Hepatocyte (in vitro differentiated cells): ENCODE measurements at places on chromosomes 1 and 21.

DNA sequence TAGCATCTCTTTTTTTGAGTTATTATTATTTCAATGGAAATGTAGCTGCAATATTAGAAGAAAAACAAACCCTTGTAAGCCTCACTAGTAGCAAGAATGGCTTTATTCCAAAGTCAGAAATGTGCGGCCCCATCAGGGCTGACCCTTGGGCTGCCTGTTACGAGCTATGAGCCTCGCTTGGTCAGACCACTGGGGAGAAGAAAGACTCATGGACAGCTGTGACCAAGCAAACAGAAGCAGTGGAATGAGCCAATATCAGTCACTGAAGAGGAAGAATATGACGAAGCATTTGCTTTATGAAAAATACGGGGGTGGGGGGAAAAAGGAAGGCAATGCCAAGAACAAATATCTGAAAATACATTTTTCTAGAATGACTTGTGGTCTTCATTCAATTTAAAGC lies 504.5 kb downstream of the LMO4 start:
- DNase-seq: no peak

DNA sequence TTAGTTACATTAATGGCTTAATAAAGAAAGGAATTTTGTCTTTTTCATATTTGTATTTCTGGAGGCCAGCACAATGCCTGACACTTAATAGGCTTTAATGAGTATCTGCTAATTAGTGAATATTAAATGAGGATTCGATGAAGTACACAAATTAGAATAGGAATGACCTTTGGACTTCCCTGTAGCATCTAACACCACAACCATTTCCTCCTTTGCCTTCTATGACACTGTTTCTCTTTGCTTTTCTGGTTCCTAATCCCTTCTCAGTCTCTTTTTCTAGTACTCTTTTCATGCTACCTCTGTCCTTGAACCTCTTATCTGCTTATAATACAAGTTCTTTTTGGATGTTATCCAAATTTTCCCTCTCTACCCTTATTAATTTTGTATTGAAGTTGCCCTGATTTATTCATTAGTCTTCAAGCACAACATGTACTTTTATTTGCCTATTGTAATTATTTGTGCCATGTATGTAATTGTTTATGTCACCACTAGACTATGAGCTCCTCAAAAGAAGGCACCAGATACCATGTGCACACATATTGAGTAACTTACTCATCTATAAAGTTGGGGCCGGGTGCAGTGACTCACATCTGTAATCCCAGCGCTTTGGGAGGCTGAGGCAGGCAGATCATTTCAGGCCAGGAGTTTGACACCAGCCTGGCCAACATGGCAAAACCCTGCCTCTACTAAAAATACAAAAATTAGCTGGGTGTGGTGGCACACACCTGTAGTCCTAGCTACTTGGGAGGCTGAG lies 23.8 kb downstream of the RPS27 start:
- DNase-seq: no peak

DNA sequence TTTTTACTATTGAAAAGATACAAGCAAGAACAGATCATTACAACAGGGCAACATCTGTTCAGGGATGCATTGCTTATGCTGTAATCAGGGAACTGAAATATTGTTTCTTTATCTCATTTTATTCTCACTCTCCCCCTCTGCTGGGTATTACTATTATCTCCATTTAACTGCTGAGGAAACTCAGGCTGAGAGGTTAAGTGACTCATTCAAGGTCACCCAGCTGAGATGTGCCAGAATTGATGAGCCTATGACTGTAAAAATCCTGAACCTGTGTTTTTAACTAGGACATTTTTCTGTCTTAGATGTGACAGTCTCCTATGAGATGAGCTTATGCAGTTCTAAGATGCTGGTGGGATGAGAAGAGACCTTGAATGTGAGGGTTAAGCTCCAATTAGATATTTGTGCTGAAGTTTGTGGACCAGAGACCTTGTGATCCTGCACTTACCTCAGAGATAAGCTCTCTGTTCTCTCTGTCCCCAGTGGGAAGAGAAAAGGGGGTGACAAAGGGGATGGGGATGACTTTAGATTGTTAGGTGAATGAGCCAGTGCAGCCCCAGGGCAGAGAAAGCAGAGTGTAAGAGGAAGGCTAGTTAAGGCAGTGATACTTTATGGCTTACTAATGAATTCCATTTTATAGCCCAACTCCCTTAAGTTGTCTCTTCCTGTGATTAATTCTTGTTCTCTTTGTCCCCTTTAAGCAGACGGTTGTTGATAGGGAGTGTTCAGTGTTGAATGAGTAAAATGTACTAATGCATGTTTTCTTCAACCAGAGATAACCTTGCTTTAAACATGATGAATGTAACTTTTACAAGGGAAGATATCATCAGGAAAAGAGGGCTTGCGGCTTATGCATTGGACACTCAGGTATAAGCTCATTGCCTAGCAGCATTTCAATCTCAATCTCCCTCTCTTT lies 111.4 kb downstream of the HLX start:
- DNase-seq: no peak

- no peak for DNase-seq
Observed at GRCh38 chr1:14083706-14084105, 383.7 kb downstream of the PRDM2 start.

- peak; percentile 17 for DNase-seq
Observed at GRCh38 chr1:39238476-39238875, 34.0 kb downstream of the MACF1 start.

DNA sequence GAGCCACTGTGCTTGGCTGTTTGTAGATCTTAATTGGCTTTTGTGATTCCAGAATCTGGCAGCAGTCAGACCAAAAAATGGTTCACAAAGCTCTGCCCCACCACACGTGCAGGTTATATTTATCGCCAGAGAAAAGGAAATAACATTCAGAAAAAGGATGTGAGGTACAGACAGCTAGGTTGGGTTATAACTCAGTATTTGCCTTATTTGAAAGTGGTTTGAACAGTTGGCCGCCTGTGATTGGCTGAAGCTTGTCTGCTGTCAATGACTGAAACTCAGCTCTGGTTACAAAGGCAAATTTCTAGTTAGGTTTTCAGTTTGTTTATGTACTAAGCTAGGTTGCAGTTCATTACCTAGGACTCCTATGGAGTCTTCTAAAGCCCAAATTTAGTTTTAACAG lies 9.6 kb downstream of the SH3BGR start:
- no peak for DNase-seq

- DNase-seq: no peak
Observed at GRCh38 chr1:41679531-41679930, 195.0 kb upstream of the EDN2 start.

DNA sequence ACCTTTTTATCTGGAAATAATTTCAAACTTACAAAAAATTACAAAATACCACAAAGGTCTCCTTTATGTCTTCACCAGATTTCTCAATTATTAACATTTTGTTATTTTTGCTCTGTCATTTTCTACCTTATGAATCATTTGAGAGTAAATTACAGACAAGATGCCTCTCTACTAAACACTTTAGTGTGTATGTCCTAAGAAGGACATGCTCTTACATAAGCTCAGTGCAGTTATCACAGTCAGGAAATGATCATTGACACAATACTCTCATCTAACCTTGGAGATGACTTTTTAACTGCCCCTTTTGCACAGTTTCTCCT lies 378.9 kb upstream of the RUNX1 start:
- no peak for DNase-seq

DNA sequence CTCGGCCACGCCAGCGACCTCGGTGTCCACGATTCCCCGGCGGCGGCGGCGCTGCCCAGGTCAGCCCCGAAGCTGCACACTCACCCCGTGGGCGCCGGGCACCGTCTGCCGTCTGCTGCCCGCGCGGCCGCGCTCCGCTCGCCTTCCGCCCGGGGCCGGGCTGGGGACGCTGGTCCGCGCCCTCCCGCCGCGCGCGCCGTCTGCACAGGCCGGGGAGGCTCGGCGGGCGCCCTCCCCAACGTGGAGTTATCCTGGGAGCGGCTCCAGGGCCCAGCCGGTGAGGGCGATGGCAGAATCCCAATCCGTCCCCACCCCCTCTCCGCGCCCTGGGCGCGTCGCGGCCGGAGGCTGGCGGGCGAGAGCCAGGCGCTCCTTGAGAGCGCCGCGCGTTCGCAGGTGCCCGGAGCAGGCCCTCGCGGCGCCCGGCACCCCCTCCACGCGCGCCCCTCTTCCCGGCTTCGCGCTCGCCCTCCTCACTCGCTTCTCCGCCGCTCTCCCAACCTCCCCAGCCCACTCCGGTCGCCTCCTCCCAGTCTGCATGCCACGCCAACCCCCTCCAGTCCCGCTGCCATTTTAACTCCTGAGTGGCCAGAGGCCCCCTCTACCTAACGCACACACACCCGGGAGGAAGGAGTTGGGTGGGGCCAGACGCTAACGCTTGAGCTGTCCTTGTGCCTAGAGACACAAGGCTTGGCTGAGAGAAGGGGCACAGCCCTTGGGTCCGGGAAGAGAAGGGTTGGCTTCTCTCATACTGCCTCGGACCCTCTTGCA lies at the start of gene LRRN2:
TSS of gene LRRN2 (minus strand) at position 503 of the 771 bp plus-strand sequence. CDS start 65,746 bp downstream, outside the sequence.
- DNase-seq: peak; percentile 37

DNA sequence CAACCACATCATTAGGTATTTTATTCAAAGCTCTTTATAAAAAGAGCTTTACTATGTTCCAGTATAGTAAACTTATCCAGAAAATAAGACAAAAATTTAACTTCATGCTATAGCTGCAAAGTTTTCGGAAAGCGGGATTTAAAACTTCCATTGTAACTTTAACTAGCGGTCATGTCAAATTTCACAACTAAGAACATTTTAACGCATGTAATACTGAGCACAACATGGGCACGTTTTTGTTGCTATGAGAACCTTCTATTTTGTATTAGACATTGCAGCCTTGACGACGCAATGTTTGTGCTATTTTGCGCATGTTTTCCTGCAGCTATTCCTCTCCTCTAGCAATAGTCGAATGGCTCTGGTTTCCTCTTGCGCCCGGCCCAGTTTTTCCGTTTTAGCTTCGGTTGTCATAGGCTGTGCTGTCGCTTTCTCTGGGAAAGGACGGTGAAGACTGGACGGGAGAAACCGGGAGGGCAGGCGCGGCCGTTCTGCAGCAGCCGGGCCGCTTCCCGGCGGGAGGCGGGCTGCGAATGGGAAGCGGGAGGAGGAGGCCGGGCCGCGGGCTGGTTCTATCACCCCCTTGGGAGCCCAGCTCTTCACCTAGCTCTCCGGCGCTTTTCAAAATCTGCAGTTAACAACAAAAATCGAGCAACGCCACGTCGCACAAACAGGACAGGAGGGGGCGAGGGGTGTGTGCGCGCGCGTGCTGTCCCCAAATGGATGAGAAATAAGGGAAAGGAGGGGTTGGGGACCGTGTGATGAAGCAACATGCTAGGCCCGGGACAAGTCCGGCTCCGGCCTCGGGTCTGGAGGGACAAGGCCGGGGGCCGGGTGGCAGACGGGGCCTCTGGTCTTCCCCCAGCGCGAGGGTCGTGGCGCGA lies 105.3 kb upstream of the HNRNPU start:
- DNase-seq: peak; percentile 85

DNA sequence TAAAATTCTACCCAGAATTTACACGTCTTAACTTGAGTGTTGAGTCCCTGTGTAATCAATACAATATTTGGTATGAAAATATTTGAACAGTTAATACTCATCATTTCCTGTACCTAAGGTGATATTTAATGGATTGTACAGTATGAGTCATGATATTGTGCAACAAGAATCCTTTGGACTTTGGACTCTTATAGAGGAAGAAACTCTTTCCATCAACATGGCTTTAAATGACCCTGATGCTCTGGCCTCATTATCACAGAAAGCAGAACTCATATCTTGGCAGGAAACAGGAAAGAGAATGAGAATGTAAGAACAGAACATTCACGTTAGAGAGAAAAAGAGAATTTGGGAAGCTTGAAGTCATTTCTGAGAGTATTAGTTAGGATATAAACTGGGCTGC lies 168.8 kb upstream of the B3GALT2 start:
- DNase-seq: peak; percentile 64

- DNase-seq: no peak
Observed at GRCh38 chr1:213457733-213458132, 406.7 kb downstream of the RPS6KC1 start.

DNA sequence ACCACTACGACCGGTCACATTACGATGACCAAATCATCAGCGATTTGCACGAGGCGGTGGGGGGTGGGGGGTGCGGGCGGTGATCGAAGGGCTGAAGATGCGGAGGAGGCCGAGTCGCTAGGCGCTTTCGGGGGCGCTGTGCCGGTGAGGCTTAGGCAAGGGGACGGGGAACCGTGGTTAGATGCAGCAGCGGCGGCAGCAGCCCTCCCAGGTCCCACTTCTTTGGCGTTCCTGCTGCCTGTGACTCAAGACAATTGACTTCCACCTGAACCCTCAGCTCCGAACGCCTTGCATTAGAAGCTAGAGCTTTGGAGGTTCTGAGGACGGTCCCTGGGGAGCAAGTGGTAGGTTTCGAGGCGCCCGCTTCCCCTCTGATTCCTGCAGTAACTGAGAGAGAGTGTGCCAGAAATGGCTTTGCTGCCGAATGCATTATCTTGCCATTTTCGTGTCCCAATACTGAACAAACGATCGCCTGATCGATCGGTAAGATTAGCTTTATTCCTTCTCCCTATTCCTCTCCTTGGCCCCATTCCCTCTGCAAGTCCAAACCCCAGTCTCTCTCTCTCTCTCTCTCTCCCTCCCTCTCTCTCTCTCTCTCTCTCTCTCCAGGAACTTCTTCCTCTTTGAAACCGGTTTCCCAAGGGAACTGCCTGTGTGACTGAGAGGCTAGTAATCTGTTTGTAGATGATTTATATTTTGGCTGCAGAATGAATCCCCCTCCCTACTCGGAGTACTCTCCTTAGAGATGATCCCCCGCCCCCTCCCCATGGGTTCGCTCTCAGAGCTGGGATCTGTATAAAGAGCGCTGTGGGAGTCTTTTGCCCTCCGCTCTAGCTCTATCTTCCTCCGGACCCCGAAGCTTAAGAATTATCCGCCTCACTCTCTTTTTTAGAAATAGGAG lies 735 bp upstream of the BRINP3 start:
- DNase-seq: peak; percentile 46

GRCh38 chr1:219927956-219928790 lies at the start of gene SLC30A10:
TSS of gene SLC30A10 (minus strand) at chr1:219928557. CDS start at chr1:219928440, 117 bp downstream.
- DNase-seq: peak; percentile 78

DNA sequence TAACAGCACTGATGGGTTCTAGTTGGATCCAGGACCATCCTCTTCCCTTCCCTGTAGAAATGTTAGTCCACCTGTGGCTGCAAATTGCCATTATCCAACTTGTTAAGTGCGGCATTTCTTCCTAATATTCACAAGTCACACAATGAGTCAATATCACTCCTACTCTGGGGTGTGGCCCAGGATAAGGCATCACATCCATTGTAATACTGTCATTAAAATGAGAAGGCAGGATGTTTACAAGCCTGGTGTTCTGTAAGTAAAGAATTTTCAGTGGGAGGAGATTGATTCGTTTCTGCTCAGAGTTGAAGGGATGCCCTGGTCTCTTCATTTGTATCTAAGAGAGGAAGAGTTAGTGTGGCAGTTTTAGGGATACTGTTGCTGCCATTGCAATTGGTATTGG lies 18.1 kb upstream of the ARHGAP29 start:
- no peak for DNase-seq

GRCh38 chr1:209367061-209367772 lies 216.3 kb upstream of the CAMK1G start:
- DNase-seq: no peak

DNA sequence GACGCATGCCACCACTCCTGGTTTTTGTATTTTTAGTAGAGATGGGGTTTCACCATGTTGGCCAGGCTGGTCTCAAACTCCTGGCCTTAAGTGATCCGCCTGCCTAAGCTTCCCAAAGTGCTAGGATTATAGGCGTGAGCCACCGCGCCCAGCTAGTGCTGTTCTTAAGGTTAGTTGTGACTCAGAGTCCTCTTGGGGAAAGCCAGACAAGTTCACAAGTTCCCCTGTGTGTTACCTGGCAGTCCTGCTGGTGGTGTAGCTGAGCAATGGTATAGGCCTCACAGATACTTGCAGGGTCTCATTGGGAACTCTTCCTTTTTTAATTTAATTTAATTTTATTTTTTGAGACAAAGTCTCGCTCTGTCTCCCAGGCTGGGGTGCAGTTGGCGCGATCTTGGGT lies 10.6 kb downstream of the CFAP126 start:
- DNase-seq: no peak

GRCh38 chr1:207454046-207454964 lies at the start of gene CR2:
TSS of gene CR2 (plus strand) at chr1:207454328. CDS start at chr1:207454419, 91 bp downstream.
- DNase-seq: peak; percentile 74
